Gastroesophageal sphincter (tissue), 4 donors: ENCODE measurements at places on chromosomes 4 and X. TPM values are rescaled to one million over a fixed set of nuclear protein-coding genes. Genes with fewer than 3 reads are reported as not detected.

- no peak for ATAC-seq
Observed at GRCh38 chr4:121408-122084, 2.8 kb upstream of the ZNF718 start.

DNA sequence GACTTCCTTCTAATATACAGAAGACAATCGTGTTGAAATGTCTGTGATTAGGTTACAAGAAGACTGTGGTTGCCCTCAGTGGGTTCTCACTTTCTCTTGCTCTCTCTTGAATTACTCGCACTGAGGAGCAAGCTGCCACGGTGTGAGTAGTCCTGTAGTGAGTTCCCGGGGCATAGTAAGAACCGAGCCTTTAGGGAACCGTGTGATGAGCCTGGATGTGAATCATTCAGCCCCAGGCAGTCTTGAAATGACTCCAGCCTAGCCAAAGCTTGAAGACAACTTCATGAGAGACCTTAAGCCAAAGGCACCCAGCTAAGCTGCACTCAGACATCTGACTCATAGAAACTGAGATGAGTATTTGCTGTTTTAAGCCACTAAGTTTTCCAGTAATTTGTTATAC, 292.7 kb downstream of the SPOCK3 start:
- ATAC-seq: no peak

- no peak for ATAC-seq
Observed at GRCh38 chr4:139619644-139620043, 46.0 kb upstream of the MGST2 start.

GRCh38 chr4:60366661-60367060, 833.5 kb upstream of the ADGRL3 start:
- no peak for ATAC-seq

Gene GYG2
- 3.8 TPM for total RNA-seq

Gene GNRHR
- total RNA-seq: not detected

Gene ZNF732
- total RNA-seq: not detected

DNA sequence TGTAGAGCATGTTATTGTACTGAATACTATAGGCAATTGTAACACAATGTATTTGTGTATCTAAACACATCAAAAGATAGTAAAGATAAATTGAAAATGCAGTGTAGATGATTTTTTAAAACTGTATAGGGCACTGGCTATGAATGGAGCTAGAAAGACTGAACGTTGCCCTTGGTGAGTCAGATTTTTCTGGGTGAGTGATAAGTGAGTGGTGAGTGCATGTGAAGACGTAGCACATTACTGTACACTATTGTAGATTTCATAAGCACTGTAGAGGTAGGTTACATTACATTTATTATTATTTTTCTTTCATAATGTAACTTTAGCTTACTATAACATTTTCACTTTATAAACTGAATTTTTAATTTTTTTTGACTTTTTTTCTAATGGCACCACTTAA, 1491.6 kb downstream of the TECRL start:
- ATAC-seq: no peak

Gene MAGEA8
- not detected for total RNA-seq

Gene IBSP
- total RNA-seq: not detected

- ATAC-seq: peak; percentile 90
Observed at GRCh38 chrX:41449615-41450014, 2.5 kb downstream of the NYX start.

DNA sequence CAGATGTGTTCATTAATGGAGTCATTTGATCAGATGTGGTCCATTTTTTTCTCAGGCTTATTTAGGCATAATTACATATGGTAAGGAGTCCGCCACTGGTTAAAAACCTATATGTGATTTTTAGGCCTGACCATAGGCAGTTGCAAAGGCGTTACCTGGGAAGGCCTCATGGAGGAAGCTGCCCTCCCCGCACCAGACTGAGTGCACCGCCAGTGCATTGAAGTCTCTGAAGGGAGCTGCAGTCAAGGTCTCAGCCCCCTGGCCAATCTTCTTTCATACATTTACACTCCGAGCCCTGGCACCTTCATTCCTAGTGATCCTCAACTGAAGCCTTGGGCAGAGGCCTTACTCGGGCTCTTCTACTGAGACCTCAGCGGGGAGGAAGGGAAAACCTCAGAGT, 898.2 kb upstream of the AGA start:
- ATAC-seq: no peak

Gene NPFFR2
- total RNA-seq: not detected

- no peak for ATAC-seq
Observed at GRCh38 chr4:165464813-165465381, 86.1 kb downstream of the CPE start.

GRCh38 chr4:119663160-119663788, 34.7 kb upstream of the PDE5A start:
- ATAC-seq: no peak

Gene TMEM255A
- total RNA-seq: 8.9 TPM

Gene PCDH7
- total RNA-seq: 364 TPM

Gene OPHN1
- 6.9 TPM for total RNA-seq

- peak; percentile 42 for ATAC-seq
Observed at GRCh38 chrX:15465896-15466651, 27.1 kb downstream of the PIR start.

- ATAC-seq: no peak
Observed at GRCh38 chr4:182246401-182247205, 3.4 kb downstream of the TENM3 start.

- ATAC-seq: no peak
Observed at GRCh38 chr4:770022-770421, 55.9 kb downstream of the CPLX1 start.

Gene GRIA3
- total RNA-seq: 0.66 TPM

- ATAC-seq: no peak
Observed at GRCh38 chr4:55874831-55875230, 21.4 kb downstream of the EXOC1 start.

DNA sequence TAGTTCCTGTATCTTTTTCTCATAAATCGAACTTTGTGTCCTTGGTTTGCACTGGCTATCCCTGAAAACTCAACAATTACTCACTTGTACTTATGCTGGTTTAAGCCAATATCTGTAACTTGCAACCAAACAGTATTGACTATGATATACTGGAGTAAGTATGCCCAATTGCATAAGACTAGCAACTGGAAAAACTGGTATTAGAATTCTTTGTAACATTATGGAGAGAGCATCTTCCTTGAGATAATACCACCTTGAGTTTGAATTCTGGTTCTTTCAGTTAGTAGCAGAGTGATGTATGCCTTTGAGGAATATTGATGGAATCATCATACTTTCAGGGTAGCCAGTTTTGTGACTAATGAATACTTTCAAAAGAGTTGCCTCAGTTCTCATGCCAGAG, 28.1 kb downstream of the BMP3 start:
- no peak for ATAC-seq

Gene GPC3
- total RNA-seq: 18.4 TPM

DNA sequence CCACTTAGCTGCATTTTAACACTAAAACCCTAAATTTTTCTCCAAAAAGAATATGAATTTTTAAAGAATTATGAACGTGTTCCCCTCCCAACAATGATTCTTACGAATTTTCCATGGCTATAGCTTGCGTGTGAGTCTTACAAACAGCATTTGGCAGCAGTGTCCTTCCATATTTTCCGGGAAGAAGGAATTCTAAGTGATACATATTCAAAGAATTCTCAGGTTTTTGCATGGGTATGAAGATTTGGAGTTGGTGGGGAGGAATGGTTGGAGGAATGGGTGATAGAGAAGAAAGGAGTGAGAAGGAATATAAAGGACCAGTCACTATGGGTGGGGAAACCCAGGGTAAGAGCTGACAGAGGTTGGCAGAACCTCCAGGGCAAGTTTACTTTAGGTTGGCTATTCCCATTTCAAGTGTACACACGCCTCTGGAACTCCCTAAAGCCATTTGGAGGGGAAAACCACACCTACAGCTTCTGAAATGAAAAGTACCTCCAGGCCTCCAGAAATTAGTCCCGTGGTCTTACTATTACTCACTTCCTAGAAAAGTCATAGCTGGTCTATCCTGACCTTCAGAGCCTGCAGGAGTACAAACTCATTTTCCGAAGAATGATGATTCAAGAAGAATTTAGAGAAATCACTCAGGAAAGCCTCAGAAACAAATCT, 420.8 kb upstream of the DIPK2B start:
- ATAC-seq: no peak

Gene CEP44
- total RNA-seq: 9.5 TPM

Gene POF1B
- total RNA-seq: 0.66 TPM
